ENCODE measurements at places on chromosomes 2 and 18. TPM values are rescaled to one million over a fixed set of nuclear protein-coding genes. Genes with fewer than 3 reads are reported as not detected.

Gene KLHL30
- total RNA-seq = 0.71 TPM

DNA sequence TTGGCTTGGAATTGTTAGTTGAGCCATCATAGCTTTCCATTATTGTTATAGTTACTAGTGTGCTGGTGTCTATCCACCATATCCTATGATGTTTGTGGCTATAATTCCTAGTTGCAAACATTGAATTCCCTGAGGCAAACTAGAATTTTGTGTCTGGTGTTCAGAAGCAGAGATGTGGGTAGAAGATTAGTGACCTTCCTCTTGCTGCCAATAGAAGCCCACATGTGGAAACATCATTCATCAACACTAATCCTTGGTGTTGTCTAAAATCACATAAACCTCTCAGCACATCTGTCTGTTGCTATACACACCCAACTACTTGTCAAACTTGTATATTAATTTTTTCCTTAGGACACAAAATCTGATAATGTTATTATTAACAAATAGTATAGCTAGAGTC is 374.1 kb downstream of the TGIF1 start:
- no peak for DNase-seq

Gene PDE11A
- 2.6 TPM for total RNA-seq

Gene SRD5A2
- not detected for total RNA-seq

Gene CRACDL
- total RNA-seq = 0.36 TPM

Gene CUL3
- 65.6 TPM for total RNA-seq

Gene SPC25
- not detected for total RNA-seq

Gene C2orf78
- total RNA-seq = not detected

Gene CERS6
- total RNA-seq = 9.4 TPM

- no peak for DNase-seq
Observed at GRCh38 chr18:27763341-27763740, 413.6 kb downstream of the CDH2 start.

DNA sequence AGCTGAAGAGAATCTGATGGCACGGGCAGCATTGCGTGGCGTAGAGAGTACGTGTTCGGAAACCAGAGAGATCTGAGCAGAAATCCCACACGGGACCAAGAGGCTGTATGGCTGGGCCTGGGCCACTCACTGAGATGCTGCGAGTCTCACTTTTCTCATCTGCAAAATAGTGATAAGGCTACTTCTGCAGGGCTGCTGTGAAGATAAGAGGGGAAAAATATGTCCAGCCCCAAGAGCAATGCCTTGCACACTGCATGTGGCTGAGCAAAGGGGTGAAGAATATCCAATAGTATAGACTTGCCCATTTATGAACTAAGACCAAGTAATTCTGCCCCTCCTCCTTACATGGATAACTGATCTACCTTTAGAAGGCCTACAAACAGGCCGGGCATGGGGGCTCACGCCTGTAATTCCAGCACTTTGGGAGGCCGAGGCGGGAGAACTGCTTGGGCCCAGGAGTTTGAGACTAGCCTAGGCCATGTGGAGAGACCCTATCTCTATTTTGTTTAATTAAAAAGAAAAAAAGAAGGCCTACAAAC is 3.1 kb downstream of the FECH start:
- DNase-seq = no peak

Gene ASB18
- total RNA-seq = not detected

- no peak for DNase-seq
Observed at GRCh38 chr2:64442801-64443429, 11.0 kb upstream of the LGALSL start.

DNA sequence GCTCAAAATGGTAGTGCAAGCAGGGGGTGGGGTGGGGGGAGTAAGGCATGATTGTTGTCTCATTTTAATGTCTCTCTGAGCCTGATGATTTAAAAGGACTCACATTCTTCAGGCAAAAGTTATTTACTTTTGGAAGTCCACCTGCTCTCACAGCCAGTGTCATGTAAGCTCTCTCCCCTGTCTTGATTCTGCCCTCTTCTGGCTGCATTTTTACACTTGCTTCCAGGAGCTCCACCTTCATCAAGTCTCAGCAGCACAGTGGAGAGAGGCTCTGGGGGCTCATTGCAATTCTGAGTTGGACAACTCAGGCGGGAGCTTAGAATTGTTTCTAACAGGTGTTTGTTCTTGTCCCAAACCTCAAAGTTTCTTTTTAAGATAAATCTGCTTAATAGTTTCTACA is 39.2 kb downstream of the GNAL start:
- no peak for DNase-seq

DNA sequence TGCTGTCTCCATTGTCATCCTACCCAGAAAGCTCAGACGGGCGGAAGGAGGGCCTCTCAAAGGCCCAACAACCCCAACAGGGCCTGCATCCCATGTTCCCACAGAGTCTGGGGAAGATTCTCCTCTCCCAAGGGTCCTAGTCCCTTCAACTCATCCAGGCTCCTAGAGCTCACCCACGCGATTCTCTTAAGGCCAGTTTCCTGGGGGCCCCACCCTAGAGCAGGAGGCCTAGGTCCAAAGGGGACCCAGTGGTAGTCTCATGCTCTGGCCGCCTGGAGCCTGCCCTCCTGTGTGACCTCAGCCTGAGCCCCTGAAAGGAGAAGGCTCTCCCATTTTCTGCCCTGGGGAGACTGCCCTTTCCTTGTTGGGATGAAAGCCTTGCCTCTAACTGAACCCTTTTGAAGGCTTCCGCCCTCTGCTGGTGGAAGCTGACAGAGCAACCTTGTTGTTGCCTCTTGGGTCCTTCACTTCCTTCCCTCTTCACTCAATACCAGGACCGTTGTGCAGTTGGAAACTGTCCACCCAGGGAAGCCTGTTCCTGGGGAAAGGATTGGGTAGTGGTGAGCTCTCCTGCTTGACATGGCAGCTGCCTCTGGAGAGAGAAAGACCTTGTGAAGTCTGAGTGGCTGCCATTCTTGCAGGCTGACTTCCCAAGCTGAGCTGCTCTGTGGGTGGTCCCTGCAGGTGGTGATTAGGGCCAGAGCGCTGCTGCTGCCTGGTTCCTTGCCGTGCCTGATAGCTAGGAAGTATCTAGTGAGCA is 86.0 kb upstream of the ALPP start:
- DNase-seq = no peak

Gene SPR
- 51.8 TPM for total RNA-seq

Gene FAM110C
- 0.16 TPM for total RNA-seq
